Activated CD4-positive, CD25-positive, alpha-beta regulatory T cell (primary cell): ENCODE measurements at places on chromosomes 2 and 18.

- DNase-seq = no peak
Measured at GRCh38 chr2:45237850-45238542, 228.7 kb upstream of the SIX2 start.

- no peak for DNase-seq
Measured at GRCh38 chr2:26461601-26462023, 16.3 kb downstream of the OTOF start.

DNA sequence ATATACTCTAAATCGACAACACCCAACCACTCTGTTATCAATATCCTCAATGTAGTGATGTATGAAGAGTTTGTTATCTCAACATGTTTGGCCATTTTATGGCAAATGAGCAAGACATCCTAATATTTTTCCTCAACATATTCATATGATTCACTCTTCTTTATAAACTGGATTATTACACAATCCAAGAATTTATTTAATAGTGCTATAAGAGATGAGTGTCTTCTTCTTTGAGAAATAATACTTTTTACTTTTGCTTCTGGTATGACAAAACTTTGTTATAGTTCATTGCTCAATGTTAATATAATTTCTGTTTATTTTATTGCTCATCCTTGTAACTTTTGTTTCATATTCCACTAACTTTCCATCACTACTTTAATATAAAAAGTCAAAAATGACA, 44.3 kb downstream of the SCN9A start:
- no peak for DNase-seq

DNA sequence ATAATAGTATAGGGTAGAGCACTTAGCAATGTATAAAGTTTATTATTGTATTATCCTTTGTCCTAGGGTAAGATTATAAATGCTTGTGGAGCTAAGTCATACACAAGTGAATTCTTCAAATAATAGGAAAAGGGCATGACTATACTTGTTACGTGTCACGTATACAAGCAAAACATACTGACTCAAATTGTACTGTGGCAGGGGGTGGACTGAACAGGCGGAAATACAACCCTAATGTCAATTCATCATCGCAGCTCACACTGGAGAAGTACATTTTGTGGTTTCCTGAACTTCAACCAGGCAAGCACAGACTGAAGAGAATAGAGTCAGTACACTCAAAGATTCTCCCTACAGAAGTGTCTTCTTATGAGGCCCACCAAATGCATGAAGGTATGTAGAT, 201.0 kb downstream of the MBD2 start:
- DNase-seq = no peak

GRCh38 chr18:26422472-26423162, 125.7 kb downstream of the KCTD1 start:
- DNase-seq = no peak

GRCh38 chr2:31138037-31138962, at the start of gene GALNT14:
GALNT14 (minus strand) TSS chr2:31138440; CDS start chr2:31138086, 354 bp downstream.
- no peak for DNase-seq

- DNase-seq = no peak
Measured at GRCh38 chr18:31268985-31269406, 49.0 kb upstream of the DSG1 start.

- DNase-seq = no peak
Measured at GRCh38 chr2:54372361-54372760, 83.8 kb upstream of the SPTBN1 start.

DNA sequence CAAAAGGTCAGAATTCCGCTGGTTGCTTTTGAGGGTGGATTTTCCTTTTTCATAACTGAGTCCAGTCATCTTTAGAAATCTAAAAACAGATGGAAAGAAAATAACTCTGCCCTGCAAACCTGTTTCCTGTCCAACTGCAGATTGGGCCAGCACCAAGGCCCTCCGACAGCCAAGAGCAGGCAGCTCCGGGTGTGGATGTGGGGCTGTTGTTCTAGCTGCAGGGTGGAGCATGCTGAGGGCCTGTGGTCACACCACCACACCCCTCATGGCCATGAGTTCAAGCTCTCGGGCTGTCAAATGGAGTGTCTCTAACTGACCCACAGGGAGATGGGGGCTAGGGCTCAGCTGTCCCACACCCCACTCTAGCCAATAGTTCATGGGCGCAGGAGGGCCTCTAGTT, 69.3 kb upstream of the BZW1 start:
- DNase-seq = no peak

DNA sequence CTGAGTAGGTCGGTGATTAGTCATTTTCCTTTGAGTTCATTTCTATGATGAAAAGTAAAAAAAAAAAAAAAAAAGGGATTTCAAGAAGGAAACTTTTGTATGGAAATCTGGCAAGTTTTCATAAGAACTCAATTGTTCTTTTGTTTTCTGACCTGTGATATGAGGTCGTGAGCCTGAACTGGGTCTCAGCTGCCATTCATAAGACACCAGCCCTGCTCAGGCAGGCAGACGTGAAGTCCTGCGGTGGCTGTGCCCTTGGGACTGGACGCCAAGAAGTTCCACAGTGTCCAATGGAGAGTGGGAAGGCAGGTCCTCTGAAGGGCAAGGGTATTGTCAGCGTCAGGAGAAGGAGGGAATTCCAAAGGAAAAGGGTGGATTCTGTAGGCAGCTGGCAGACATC, 183.9 kb downstream of the NCK2 start:
- no peak for DNase-seq

GRCh38 chr2:224157655-224158054, 118.6 kb upstream of the SERPINE2 start:
- no peak for DNase-seq

GRCh38 chr2:72142570-72143440, 4.9 kb downstream of the CYP26B1 start:
- no peak for DNase-seq

DNA sequence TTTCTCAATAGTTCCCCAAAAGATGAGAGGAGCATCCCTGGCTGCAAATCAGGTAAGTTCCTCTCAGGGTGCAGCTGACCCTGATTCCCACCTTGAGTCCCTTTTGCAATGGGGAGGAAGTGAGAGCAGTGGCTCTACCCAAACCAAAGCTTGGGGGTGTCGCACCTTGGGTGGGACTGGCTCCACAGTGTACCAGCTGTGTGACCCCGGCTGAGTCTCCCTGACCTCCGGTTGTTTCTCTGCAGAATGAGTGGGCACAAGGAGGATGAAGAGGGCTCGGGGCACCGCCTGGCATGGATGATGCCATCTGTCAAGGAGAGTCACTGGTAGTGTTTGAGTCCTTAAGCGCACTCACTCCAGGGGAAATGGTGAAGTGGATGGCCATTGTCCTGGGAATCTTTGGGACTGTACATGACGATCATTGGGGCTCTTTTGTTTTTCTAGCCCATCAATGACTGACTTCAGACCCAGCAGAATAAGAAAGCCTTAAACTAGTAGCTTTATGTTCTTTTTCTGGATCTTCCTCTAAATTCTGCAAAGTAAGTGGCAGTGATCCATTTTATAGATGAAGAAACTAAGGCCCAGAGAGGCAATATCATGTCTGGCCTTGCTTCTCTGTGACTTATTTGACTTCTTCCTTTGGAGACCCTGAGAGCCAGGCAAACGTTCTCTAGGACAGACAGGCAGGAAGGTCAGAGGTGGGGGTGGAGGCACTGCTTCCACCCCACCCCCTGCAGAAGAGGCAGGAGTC, 106.3 kb upstream of the ST3GAL5 start:
- DNase-seq = no peak

- no peak for DNase-seq
Measured at GRCh38 chr18:35458677-35459441, 38.9 kb downstream of the INO80C start.

DNA sequence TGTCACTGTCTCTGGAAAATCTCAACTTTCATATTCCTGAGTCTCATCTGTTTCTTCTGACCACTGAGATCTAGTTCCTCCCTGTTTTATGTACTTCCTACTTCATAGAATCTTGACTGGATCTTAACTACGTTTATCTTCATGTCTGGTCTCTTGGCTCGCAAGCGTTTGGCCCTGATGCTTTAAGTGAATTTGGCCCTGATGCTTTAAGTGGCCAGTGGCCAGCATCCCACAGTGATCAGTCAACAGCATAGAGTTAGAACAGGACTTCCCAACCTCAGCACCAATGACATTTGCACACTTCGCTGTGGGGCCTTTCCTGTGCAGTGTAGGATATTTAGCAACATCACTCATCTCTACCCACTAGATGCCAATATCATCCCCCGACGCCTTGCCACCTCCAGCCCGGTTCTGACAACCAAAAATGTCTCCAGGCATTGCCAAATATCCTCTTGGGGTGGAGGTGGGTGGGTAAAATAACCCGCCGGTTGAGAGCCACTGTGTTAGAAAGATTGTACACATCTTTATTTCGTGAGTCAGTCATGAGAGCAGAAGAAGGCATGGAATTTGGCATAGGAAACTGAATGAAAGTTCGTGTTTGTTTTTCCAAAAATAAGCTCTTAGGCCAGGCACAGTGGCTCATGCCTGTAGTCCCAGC, 12.2 kb downstream of the TM4SF20 start:
- DNase-seq = no peak

DNA sequence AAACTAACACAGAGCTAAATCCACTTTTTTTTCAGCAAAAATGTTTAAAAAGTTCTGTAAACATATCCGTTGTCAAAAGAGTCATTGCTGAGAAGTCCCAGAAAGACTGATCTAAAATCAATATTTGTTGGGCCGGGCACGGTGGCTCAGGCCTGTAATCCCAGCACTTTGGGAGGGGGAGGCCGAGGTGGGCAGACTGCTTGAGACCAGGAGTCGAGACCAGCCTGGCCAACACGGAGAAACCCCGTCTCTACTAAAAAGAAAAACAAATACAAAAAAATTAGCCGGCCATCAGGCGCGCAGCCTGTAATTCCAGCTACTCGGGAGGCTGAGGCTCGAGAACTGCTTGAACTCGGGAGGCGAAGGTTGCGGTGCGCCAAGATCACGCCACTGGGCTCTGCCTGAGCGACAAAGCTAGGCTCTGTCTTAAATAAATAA, 1.4 kb downstream of the OLA1 start:
- no peak for DNase-seq

- no peak for DNase-seq
Measured at GRCh38 chr2:208595386-208596275, 189.0 kb downstream of the PTH2R start.

DNA sequence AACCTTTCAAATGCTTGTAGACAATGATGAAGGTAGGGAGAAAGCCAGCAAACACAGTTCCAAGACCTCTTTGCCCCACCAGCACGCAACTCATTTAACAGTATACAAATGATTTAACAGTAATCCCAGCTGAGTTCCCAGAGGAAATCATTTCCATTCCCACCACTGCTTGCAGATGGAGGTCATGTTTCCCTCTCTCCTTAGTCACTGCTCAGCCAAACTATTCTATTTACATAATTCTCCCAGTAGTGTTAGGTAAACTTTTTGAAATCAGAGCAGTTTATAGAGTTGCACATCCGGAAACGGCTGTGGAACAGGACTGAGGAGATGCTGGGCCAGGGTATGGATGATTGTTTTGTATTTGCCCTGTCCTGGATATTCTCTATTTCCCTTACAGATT, 328.5 kb downstream of the FIGN start:
- no peak for DNase-seq

DNA sequence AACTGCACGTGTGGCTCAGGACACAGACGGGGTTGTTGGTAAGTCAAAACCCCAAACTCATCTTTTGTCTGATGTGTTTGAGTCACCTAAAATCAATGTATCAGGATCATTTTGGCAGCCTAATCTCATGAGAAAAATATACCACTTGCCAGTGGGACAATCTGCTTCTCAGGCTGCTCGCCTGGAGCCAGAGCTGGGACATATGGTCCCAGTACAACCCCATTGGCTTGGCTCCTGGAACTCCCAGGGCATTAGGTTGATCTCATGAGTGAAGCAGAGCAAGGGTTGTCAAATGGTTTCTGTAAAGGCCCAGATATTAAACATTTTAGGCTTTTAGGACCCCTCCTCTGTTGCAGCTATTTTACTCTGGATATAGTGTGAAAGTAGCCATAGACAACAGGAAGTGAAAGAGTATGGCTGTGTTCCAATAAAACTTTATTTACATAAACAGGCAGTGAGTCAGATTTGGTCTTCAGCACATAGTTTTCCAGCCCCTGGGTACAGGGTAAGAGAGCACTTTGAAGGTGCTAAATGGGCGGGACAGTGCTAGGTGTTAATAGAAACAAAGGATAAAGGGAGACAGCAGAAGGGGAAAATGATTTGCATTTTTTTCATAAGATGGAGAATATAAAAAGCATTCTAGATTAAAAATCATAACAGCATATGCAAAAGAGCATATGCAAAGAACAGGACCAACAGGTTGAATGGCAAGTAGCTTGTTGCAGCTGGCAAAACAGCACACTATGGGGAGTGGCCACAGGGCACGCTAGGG, 290.8 kb downstream of the KCNS3 start:
- no peak for DNase-seq

GRCh38 chr2:75523313-75524275, 37.1 kb downstream of the EVA1A start:
- DNase-seq = no peak

- DNase-seq = no peak
Measured at GRCh38 chr18:57043241-57043640, 103.6 kb upstream of the BOD1L2 start.
